ENCODE measurements at places on chromosomes 5 and 9.

DNA sequence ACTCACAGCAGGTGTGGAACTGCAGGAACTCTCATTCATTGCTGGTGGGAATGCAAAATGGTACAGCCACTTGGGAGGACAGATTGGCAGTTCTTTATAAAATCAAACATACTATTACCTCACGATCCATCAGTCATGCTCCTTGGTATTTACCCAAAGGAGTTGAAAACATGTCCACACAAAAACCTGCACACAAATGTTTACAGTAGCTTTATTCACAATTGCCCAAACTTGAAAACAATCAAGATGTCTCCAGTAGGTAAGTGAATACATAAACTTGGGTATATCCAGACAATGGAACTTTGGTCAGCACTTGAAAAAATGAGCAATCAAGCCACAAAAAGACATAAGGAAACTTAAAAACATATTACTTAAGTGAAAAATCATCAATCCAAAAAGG, 215.5 kb downstream of the IRX1 start:
- DNase-seq, result no peak

GRCh38 chr5:126178521-126178920, 244.7 kb upstream of the GRAMD2B start:
- peak; percentile 73 for DNase-seq

DNA sequence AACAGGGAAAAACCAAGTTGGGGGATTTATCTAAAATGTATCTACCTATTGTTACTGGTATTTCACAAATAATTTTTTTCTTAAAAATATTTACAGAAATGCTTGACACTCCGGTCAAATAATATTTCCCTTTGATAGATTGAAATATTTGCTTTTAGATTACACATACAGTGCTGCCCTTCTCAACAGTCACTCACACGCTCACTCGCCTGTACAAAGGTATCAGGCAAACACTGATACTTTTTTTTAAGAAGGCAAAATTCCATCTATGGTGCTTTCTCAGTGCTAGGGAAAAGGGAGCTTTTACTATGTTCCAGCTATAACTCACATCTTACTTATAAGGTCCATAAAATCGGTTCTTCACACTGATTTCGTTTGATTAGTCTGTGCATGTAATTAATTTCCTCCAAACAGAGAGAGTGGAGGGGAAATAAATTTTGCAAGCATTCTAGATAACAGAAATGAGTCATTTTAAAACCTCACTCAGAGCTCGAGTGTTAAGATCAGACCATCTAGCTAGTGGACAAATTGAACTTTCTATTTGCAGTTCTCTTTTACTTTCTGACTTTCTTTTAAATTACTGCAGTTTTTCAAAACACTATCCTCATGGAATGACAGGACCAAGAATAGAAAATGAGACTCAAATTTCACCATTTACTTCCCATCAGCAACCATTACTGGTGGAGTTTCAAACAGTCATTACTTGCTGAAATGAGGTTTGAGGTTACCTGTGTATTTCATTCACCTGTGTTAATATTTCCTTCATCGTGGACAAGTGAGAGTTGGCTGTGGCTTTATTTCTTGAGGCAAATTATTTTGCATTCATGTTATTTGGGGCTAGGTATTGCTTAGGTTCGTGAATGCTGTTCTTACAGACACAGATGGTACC, 273.2 kb downstream of the RAB3C start:
- no peak for DNase-seq

DNA sequence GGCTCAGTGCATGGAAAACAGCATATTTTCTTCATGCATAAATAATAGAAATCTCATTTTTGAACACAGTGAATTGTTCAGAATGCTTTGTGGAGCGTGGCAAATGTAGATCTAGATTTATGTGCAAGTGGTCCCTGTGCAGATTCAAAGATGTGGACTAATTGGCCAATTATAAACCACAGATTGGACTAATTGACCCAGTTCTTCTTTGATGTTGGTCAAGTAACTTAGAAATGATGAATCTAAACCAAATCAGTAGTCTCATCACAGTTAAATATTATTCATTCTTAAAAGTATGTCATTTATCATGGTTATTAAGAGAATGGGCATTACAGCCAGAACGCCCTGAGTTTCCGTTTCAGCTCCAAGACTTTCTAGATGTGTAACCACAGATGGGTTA, 11.7 kb upstream of the PDE4D start:
- no peak for DNase-seq

- DNase-seq, result peak; percentile 67
Observed at GRCh38 chr5:141605523-141606277, 13.1 kb downstream of the DIAPH1 start.

- DNase-seq, result no peak
Observed at GRCh38 chr9:129558551-129559505, 62.1 kb downstream of the C9orf50 start.

- no peak for DNase-seq
Observed at GRCh38 chr9:2396622-2397285, 224.8 kb upstream of the VLDLR start.

GRCh38 chr9:133580419-133580738, 28.8 kb downstream of the FAM163B start:
- DNase-seq, result no peak

GRCh38 chr5:173757403-173758209, 130.5 kb upstream of the CPEB4 start:
- DNase-seq, result no peak

DNA sequence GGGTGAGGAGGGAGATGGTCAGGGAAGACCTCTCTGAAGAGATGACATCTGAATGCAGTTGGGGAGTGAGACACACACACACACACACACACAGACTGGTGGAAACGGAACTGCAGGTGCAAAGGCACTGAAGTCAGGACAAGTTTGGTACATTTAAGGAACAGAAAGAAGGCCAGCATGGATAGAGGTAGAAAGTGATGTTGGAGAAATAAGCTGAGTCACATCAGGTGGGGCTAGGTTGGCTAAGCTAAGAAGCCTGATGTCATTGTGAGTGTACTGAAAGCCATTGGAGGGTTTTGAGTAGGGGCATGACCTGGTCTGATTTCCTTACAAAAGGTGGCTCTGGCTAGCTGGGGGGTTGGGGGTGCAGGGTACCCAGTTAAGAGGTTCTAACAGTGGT, 3.1 kb downstream of the BSPRY start:
- no peak for DNase-seq

GRCh38 chr5:111626473-111627148, 114.3 kb upstream of the STARD4 start:
- DNase-seq, result no peak

GRCh38 chr9:6040077-6040476, 24.7 kb upstream of the RANBP6 start:
- DNase-seq, result no peak

- DNase-seq, result no peak
Observed at GRCh38 chr5:6899221-6899620, 186.0 kb downstream of the TENT4A start.

DNA sequence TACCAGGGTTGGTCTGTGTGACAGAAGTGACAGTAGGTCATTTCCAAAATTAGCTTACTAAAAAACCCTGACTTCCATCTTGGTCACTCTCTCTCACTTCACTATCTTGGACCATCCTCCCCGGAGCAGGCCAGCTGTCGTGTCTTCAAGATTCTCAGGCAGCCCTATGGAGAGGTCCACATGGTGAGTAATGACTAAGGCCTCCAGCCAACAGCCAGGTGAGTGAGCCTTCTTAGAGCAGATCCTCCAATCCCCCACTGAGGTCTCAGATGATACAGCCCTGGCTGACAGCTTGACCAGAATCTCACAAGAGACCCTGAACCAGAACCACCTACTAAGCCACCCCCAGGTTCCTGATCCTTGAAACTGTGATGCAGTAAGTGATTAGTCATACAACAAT, 92.0 kb downstream of the DCP2 start:
- no peak for DNase-seq

- DNase-seq, result peak; percentile 68
Observed at GRCh38 chr5:125835293-125836172, 587.7 kb upstream of the GRAMD2B start.

GRCh38 chr5:40780199-40780598, 18.0 kb downstream of the PRKAA1 start:
- DNase-seq, result no peak

DNA sequence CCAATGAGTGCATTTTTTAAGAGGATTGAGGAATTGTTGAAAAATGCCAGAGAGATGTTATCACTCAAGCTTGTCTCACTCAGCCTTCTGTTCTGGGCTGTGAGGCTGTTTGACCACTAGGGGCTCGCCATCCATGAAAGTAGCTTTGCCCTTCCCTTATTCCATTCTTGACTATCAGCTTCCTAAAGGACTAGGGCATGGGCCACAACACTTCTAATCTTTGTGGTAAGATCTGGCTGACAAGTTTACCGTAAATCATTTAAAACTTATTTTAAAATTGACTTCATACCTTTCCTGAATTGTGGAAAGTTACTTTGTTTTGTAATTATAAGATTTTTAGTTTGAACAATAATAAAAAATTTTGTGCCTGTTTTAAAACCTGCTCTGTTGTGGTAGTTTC, 49.5 kb downstream of the TJP2 start:
- DNase-seq, result no peak

DNA sequence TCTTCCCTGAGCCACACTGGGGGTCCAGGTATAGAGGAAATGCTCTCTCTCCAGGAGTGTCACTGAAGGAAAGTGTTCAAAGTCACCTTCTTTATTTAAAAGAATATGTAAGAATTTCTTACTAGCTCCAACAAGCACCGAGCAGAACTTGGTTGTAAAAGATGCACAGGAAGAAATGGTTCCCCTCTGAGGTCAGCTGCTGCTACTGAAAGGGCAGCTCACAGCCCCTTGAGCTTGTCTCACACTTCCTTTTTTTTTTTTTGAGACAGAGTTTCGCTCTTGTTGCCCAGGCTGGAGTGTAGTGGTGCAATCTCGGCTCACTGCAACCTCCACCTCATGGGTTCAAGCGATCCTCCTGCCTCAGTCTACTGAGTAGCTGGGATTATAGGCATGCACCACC, 77.2 kb downstream of the PRRT1B start:
- DNase-seq, result no peak

DNA sequence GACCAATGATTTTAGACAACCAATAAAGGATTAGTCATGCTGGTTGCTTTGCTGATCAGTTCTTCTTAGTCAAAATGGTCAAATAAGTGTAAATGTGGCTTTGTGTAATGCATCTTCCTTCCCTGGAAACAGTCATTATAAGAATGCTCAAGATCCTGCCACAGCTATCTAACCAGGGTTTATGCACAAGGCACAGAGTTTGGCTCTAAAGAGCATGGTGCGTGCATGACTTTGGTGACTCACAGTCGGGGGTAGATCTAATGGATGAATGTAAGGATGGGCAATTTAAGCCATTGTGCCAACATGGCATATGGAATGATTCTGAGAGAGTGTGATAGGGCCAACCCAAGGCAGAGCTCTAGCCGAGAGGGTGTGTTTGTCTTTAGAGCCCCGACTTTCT, 6.5 kb downstream of the LIX1 start:
- no peak for DNase-seq

DNA sequence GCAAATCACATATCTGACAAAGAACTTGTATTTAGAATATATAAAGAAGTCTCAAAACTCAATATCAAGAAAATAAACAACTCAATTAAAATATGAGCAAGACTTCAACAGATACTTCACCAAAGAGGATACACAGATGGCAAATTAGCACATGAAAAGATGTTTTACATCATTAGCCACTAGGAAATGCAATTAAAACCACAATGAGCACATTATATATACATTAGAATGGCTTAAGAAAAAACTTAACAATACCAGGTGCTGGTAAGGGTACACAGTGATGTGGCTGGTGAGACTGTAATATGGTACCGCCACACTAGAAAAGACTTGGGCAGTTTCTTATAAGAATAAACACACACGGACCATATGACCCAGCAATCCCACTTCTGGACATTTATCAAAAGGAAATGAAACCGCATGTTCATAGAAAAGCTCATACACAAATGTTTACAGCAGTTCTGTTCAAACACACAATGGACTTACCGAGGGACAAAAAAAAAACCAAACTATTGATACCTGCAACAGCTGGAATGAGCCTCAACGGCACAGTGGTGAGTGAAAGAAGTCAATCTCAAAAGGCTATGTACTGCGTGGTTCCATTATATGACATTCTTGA, 27.6 kb downstream of the SEMA4D start:
- DNase-seq, result no peak

DNA sequence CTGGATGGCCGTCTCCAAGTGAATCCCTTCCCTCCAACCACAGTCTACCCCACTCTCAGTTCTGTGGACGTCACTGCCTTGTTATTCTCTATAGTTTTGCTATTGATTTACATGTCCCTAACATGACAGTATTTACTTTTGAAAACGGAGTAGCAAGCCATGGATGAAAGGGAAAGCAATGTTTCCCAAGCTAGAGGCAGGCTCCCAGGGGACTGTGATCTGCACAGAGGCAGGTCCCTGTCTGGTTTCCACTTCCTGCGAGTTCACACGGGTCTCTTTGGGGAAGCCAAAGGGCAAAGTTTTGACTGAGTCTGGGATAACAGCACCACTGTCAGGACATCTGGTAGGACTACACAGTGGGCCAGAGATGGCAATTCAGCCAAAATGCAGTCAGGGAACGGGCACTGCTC, 12.7 kb downstream of the C9orf153 start:
- DNase-seq, result peak; percentile 45

DNA sequence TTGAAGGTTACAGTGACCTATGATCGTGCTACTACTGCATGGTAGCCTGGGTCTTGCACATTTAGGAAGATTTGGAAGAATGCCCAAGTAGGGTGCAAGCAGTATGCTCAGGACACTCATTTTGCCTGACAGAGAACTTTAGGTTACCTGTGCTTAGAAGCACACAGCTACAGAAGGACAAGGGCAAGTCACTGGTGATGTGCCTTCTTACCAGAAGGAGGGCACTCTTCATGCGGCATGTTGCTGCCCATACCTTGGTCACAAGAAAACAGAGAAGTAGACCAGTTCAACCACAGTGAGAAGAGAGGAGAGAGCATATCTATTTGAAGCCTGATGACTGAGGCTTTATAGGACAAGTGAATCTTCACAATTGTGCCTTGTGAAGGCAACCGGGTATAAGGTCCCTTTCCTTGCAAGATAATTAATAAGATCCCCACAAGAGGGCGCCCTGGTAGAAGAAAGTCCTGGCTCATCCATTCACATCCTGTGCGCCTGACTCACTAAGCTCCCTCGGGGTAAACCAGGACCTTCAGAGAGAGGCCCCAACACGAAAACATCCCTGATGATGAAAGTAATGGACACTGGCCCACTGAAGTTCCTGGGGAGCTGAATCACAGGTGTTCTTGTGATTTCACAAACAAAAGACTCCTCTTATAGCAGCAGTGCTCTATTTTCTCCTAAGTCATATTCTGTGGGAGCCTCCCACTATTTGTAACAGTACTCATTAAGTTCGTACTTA, 38.1 kb upstream of the STARD4 start:
- peak; percentile 86 for DNase-seq

DNA sequence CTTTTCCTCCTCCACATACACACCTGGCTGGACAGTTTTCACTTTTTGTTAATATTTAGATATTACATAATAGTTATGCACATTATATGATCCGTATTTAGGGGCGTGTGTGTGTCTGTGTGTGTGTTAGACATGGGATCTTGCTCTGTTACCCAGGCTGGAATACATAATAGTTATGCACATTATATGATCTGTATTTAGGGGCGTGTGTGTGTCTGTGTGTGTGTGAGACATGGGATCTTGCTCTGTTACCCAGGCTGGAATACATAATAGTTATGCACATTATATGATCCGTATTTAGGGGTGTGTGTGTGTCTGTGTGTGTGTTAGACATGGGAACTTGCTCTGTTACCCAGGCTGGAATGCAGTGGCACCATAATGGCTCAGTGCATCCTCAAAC, 199.0 kb upstream of the OTULINL start:
- DNase-seq, result no peak

- DNase-seq, result no peak
Observed at GRCh38 chr9:6382681-6383080, 30.3 kb upstream of the UHRF2 start.

Measured in femur (tissue), 1 donor.